ENCODE measurements at places on chromosomes 13 and 19.
A peak's percentile ranks its signal among the peaks of the same experiment; 100 is the strongest.

GRCh38 chr19:29418201-29418600 lies 107.6 kb upstream of the VSTM2B start:
- no peak for DNase-seq

DNA sequence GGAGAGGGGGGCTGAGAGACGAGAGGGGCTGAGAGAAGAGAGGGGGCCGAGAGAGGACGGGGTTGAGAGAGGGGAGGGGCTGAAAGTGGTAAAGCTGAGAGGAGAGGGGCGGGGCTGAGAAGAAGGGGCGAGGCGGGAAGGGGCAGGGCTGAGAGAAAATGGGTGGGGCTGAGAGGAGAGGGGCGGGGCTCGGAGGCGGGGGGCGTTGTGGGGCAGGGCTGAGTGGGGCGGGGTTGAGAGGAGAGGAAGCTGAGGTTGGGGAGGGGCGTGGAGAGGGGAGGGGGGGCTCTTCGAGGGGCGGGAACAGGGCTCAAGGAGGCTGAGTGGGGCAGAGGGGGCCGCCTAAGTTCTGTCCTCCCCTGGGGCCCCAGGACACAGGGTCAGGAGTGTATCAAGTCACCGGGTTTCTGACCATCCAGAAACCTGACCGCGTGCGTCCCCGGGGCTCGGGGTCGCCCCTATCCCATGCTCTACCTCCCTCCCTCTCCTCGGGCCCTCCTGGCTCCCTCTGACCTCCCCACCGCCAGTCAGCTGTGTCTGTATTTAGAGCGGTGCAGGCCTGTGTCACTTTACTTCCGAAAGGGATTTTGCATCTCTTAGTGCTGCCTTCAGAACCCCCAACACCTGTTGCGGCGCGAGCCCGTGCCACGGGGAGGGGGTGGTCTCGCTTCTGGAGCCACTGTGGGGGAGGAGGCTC lies 38.6 kb upstream of the SEMA6B start:
- DNase-seq = peak; percentile 88

- DNase-seq = no peak
These were observed 540.1 kb upstream of the ATXN8OS start for GRCh38 chr13:69567514-69567913.

DNA sequence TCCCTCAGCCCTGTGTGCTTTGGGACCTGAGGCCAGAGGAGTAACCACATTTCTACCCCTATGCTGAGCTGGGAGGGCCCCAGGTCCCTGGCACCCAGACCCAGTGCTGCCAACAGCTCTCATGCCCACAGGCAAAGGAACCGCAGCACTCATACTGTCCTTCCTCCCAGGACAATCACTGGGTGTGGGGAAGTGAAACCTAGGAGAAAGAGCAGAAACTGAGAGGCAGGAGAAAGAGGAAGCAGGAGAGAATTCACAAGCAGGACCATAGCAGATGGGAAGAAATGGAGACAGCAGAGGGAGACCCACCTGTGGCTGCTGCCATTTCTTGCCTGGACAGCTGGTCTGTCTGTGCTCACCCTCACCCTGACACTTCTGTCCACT lies 18.9 kb downstream of the CCDC97 start:
- DNase-seq = no peak

GRCh38 chr13:99293178-99293577 lies 14.0 kb downstream of the GPR183 start:
- DNase-seq = no peak

DNA sequence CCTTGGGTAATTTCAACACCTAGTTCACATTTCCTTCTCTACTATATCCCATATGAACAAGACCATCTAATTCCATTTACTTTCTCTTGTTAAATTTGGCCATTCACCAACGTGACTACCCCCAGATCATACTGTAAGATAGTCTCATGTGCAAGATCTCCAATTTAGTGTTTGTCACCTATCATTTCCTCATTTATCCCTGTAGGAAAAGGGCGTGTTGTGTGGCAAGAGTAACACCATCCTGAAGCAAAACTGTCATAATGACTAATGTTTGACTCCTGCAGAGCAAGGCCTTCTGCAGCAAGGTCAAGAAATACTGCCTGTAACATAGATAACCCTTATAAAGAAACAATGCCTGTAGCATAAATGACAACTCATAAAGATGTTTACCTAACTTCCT lies 51.3 kb downstream of the SUCLA2 start:
- no peak for DNase-seq

- peak; percentile 17 for DNase-seq
These were observed 164.6 kb downstream of the KLF5 start for GRCh38 chr13:73223372-73223781.

DNA sequence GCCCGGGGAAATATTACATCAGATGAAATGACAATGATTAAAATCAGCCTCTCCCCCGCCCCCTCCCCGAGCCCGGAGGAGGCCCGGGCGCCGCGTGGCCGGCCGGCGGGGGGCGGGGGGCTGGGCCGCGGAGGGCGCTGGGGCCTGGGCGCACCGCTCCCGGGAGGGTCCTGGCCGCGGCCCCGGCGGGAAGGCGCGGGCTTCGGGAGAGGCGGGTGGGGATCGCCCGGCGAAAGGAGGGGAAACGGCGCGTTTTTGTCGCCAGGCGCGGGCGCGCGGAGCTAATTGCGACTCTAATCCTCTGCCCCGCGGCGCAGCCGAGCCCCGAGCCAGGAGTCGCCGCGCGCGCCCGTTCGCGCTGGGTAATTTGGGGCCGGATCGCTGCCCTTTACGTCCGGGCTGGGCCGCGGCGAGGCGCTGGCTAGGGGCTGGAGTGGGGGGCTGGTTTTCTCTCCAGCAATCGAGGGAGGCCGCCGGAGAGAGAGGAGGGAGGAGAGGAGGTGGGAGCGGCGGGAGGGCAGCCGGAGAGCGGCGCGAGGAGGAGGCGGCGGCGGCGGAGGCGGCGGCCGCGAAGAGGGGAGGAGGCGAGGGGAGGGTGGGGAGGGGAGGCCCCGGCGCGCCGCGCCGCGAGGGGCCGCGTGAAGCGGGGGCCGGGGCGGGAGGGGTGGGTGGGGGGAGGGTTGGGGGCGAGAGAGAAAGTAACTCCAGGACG lies at the start of gene KCTD15:
TSS of gene KCTD15 (plus strand) at position 707 of the 712 bp plus-strand sequence. CDS start 3,585 bp downstream, outside the sequence.
- DNase-seq = no peak

- DNase-seq = peak; percentile 37
These were observed 45.3 kb downstream of the RGCC start for GRCh38 chr13:41502673-41503072.

DNA sequence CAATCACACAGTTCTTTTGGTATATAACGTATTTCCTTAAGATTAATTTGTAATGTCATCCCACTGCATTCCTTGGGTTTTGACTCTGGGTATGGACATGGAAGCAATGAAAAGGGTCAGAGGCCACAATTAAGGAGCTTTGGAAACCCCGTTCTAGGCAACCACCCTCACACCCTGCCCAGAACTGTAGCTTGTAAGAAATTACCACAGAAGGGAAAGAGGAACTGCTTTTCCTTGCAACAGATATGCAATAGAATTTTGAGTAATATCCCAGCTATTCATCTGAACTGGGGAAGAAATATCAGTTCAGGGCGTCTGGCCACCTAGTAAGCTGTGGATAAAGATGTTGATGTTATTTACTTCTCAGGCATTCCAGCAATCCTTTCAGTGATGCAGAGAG lies 985 bp upstream of the CLC start:
- DNase-seq = no peak

DNA sequence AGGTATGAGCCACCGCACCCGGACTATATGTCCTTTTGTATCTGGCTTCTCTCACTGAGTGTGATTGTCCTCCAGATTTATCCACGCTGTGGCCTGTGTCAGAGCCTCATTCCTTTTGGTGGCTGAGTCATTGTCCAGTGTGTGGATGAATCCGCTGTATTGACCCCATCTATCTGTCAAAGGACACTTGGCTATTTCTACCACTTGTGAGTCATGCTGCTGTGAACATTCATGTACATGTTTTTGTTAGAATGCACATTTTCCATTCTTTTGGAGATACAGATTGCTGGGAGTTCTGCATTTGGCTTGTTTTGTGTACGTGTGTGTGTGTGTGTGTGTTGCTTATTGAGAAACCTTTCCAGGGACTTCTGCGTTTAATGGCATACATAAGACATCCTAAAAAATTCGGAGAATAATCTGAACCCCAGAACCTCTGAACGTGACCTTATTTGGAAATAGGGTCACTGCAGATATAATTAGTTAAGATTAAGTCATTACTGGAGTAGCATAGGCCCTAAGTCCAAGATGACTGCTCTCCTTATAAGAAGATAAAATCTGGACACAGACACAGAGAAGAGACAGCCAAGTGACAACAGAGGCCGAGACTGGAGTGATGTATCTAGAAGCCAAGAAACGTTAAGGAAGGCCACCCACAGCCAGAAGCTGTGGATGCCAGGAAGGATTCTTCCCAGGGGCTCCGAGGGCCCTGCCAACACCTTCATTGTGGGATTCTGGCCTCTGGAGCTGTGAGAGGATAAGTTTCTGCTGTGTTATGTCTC lies 4.9 kb upstream of the GIPC3 start:
- DNase-seq = no peak

DNA sequence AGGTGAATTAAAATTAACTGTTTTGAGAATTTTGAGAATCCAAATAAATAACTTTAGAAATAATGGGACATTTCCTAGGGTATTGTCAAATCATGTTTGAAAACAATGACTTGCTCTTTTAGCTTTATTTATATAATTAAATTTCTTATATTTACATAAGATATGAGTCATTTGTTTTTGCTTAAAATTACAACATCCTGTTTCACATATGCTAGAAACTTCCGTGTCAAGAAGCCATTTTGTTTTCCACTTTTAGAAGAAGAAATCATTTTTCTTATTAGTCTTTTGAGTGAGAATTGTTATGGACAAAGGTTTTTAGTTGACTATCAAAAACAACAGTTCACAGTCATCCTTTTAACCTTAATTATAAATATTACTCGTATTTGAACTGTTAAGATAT lies 48.2 kb downstream of the DPY19L3 start:
- no peak for DNase-seq

GRCh38 chr13:62626771-62627170 lies 1211.1 kb upstream of the PCDH20 start:
- DNase-seq = peak; percentile 4

DNA sequence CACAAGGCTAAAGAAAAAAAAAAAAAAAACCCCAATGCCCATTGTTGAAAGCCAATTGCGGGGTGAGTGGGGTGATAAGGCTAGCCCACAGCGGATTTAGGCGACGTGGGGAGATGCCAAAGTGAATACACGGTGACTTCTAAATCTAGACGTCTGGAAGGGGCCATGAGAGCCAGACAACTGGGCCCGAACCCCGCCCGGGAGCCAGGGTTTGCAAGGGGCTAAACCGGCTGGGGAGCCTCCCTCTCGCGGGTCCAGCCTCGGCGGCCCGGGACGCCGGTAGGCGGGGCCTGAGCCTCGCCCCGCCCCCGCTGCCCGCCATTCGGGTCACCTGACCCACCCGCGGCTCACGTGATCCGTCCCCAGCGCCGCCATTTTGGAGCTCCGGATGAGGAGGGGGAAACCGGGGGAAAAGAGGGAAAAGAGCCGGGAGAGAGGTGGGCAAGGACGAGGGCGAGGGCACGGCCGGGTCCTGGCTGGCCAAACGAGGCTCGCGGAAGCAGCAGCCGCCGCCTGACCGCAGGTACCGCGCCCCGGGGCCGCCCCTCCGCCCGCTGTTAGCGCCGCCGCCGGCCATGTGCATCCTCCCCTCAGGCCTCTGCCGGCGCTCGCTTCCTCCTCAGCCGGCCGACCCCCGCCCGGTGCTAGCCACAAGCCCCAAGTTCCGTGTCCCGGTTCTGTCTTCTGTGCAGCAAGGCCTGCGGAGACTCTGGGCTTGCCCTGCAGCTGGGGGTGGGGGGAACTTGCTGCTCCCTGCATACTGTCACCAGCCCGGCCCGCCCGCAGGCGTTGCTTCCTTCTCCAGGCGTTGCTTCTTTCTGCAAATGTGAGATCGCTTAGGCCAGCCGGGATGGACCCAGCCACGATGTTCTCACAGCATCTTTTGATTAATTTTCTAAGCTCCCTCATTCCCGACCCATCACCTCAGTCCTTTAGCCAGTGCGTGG lies at the start of gene ZNF507:
TSS of gene ZNF507 (plus strand) at position 350 of the 947 bp plus-strand sequence. CDS start 7,221 bp downstream, outside the sequence.
- DNase-seq = peak; percentile 95

DNA sequence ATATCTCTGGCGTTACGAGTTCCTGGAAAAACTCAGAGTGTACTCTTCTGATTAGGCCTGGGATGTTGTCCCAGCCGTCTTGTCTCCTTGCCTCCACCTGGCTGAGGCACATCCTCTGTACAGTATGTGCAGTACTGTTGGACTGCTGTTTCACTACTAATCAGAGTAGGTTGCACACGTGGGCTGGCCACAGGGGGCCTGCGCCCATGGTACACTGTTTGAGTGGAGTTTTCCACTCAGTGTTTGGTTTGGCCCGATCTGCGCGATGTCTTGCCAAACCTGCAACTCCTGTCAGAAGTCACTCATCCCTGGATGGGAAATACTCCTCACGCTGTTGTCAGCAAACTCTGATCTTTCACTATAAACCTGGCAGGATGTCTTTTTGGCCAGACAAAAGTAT lies 189.6 kb upstream of the CSNK1A1L start:
- DNase-seq = no peak

DNA sequence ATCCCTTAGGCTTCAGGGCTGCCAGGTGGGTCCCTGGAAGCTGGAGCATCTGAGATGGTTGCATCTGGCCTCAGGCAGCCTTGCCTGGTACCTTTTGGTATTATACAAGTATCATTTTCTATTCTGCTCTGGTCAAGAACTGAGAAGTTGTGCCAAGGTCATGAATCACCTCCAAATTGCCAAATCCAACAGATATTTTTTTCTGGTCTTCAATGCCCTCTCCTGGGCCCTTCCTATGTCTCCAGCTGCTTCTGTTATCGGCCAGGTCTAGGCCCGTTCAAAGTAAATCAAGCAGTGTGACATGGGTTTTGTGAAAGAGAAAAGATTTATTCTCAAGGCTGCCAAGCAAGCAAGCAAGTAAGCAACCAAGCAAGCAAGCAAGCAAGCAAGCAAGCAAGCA lies 271.1 kb upstream of the MAB21L1 start:
- DNase-seq = no peak

DNA sequence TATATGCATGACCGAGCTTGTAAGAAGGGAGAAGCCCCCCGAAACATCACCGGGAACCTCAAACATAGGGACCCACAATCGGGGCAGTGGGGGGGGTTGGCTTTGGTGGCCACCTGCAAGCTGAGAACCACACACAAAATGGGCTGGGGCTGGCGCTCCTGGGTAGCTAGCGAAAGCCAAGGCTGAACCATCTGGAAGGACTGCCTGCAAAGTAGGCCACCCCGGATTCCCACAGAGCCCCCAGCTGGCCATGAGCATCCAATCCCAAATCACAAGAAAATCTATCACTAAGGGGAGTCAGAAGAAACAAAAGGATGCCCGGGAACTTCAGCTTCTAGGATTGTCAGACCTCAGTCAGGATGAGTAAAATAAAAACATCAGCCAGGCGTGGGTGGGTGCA lies 2.8 kb upstream of the PSPN start:
- DNase-seq = no peak

GRCh38 chr13:44404261-44405132 lies 30.9 kb downstream of the SERP2 start:
- DNase-seq = no peak

DNA sequence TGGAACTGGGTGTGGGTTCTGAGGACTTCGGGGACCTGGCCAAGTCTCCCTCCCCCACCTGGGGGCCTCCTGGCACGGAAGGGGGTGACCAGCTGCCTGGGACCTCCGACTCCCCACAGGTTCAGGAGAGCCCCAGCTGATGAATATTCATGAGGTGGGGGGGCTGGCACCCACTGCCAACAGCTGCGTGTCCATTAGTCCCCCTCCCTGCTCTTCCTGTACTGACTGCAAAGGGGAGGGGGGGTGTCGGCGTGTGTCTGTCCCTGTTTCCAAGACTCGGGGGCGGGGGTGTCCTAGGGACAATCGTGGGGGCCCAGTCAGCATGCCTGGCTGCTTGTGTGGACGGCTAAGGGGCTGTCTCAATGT lies 10.6 kb upstream of the NFIX start:
- DNase-seq = no peak

GRCh38 chr19:41298348-41298964 lies 11.5 kb upstream of the CCDC97 start:
- no peak for DNase-seq

GRCh38 chr19:11152318-11153062 lies 3.1 kb downstream of the SPC24 start:
- DNase-seq = no peak

Measured in GM20000 (cell line).